ENCODE measurements at places on chromosomes 3 and 15.
A peak's percentile ranks its signal among the peaks of the same experiment; 100 is the strongest.

GRCh38 chr3:149000206-149000745 is 8.9 kb downstream of the GYG1 start:
- DNase-seq: peak; percentile 69

DNA sequence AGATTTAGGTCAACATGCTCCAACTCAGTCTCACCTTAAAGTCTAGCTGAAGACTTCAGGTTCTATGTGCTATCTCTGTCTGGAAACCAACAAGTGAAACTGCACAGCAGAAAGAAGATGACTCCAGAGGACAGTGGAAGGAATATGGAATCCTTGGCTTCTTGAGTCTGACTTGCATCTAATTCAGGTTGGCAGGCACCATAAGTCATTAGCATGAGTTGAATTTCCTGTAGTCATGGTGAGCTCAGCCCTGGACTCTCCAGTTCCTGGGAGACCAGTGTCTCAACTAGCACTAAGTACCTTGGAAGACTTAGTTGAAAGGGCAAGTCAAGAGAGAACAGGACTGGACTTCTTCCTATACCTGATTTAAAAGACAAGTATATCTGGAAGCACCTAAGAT is 129.7 kb downstream of the DTWD1 start:
- DNase-seq: peak; percentile 3

- DNase-seq: no peak
Observed at GRCh38 chr15:25248583-25249235, 190.1 kb downstream of the UBE3A start.

- DNase-seq: no peak
Observed at GRCh38 chr15:82186719-82187406, 75.7 kb downstream of the EFL1 start.

DNA sequence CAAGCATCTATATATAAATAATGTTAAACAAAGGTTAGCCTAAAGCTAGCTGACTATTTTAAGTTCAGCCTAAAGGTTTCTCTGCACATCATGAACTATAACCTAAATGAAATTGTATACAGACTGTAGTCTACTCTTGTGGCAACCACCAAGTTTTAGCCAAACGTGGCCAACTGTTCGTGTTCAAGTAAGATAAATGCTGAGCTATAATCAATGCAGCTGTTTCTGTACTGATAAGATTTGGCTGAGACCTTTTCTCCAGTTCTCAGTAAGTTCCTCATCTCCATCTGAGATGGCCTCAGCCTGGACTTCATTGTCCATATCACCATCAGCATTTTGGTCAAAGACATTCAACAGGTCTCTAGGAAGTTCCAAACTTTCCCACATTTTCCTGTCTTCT is 43.7 kb upstream of the IGSF10 start:
- no peak for DNase-seq

DNA sequence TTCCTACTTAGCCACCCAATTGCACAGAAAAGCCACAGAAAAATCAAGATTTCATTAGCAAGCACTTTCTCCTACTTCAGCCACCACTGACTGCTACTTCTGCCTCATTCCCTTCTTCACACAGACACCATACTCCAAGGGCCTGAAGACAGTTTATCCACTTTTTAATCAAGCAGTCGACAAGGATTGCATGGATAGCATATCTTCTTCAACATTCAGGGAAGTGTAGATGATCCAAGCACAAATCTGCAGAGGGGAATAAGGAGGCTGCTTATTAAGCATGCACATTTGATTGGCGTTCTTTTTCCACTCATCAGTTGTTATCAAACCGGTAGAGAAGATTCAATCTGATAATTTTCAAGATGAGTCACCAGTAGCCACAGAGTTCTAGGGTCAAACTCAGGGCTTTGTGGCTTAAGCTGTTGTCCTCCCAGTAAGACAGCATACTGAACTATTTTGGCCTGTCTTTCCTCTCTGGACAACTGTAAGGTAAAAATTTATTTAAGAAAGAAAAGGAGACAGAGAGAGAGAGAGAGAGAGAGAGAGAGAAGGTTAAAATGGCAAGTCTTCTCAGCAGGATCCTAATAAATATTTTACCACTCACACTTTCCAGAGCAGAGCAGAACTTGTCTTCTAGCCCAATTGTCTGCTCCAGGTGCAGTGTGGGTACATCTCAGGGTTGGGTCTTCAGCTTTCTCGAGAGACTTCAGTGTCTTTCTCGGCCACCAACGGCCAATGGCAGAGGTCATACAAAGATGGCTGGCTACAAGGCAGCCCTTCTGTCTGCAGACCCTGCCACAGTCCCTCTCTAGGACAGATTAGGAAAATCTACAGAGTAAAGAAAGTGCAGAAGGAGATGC is 80.6 kb upstream of the BHLHE40 start:
- DNase-seq: peak; percentile 9

DNA sequence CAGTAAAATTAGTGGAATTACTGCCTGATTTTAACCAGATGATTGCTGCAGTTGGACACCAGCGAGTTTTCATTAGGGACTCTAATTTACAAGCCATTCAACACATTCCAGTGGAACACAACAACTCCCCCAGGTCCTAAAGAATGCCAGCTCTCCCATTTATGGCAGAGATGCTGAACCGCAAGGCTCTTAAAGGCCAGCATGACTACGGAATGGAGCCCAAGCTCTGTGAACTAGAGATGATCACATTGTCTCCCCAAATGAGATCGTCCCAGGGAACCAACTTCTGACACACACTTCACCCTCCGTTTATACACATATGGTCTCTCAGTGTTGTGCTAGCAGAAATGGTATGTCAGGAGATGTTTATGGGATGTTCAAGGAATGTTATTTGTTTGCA is 446.2 kb upstream of the NR2F2 start:
- DNase-seq: no peak

DNA sequence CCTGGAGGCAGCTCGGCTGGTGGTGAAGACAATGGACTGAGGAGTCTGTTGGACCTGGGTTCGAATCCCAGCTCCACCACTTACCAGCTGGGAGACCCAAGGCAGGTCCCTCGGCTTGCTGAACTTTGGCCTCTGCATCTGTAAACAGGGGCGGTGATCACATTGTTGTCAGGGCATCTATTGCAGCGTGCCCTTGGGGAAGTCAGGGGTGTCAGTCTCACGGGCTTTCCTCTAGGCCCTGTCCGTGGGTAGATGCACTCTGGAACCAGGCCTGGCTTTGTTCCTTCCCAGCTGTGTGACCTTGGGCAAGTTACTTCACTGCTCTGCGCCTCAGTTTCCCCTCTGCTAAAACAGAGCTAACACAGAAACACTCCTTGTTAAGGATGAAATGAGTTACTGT is 68.8 kb upstream of the SLC6A6 start:
- no peak for DNase-seq

DNA sequence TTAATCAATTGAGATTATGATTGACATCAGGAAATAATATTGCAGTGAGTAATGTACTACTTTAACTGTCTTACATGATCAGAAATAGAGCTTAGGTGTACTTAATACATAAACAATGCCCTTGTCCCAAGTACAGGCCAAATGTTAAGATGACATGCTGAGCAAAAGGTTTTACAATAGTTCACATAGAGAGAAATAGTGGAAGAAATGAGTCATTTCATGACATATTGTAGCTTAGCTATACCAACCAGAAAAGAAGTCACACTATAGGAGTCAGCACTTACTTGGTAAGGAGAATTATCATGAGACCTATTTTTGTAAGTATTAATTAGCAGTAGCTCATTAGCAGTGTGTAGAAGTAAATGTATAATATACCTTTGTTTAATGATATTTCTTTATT is 96.4 kb upstream of the NANOGP8 start:
- peak; percentile 63 for DNase-seq

- DNase-seq: peak; percentile 84
Observed at GRCh38 chr3:55333923-55334322, 153.2 kb downstream of the WNT5A start.

- no peak for DNase-seq
Observed at GRCh38 chr15:65404186-65404872, 18.4 kb downstream of the IGDCC4 start.
